ENCODE measurements at places on chromosomes 3 and 15.

GRCh38 chr15:63321462-63321861 lies 44.1 kb downstream of the APH1B start:
- no peak for DNase-seq

DNA sequence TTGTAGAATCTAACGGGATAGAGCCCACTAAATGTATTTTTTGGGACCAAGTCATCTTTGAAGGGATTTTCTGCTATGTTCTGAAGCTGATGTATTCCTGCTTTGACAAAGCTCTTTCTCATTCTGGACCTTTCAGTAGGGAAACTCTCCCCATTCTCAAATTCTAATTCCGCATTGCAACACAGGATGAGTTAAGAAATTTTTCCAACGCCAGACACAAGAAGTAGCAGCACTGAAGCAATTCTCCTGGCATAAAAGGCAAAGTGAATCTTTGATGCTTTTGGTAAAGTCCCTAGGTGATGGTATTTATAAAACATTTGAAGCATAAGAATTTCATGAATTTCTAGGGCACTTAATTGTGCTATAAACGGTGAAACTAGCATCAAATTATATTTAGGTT lies 76.8 kb downstream of the ZPLD1 start:
- no peak for DNase-seq

GRCh38 chr15:39239562-39239961 lies 341.3 kb upstream of the THBS1 start:
- no peak for DNase-seq

DNA sequence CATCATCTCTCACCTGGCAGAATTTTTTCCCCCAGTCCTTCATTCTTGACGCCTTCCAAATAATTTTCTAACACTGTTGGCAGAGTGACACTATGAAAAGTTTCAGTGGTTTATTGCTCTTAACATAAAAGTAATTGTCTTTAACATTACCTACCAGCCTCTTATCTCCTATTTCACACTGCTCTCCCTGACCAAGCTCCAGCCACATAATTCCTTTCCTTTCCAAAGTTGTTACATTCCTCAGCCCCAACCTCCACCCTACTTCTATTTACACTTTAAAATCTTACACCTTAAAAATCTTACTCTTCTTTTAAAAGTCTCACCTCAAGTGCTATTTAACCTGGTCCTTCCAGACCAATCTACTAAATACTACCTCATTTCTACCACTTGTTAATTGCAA lies 2.8 kb downstream of the DPPA4 start:
- no peak for DNase-seq

- no peak for DNase-seq
These were observed 25.2 kb downstream of the PAQR5 start for GRCh38 chr15:69323893-69324430.

- DNase-seq, result no peak
These were observed 43.4 kb downstream of the FBXO22 start for GRCh38 chr15:75947092-75947491.

DNA sequence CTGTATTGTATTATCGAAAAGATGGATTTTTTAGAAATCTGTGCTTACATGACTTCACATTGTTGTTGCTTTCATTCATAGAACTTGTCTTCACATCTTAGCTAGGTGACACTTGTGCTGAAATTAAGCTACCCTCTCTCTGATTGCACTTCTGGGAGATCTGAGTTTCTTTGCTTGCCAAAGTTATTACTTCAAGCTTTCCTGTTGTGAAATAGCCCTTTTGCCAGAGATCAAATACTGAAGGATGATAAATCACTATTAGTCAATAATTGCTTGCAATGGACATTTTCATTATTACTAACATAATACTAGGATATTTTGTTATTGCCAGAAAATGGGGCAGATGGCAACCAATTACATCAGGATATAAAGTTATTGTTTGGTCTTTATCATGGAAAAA lies 34.7 kb downstream of the PIK3CA start:
- DNase-seq, result no peak

- no peak for DNase-seq
These were observed 15.7 kb downstream of the ZNF589 start for GRCh38 chr3:48256557-48256956.

- no peak for DNase-seq
These were observed 47.7 kb upstream of the GYG1 start for GRCh38 chr3:148943506-148944205.

DNA sequence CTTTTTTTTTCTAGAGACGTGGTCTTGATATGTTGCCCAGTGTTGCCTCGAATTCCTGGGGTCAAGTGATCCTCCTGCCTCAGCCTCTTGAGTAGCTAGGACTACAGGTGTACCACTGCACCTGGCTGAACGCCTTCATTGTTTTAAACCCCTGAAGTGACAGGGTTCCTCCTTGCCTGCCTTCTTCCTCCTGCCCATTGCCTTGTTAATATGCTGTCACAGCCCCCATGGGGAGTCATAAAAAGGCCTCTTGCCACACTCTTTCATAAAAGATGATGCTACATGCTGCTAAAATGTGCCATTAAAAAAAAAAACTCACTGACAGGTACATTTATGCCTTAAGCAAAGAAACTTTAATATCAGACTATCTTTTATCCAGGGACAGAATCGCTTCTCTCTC lies 116.8 kb upstream of the SKOR1 start:
- no peak for DNase-seq

DNA sequence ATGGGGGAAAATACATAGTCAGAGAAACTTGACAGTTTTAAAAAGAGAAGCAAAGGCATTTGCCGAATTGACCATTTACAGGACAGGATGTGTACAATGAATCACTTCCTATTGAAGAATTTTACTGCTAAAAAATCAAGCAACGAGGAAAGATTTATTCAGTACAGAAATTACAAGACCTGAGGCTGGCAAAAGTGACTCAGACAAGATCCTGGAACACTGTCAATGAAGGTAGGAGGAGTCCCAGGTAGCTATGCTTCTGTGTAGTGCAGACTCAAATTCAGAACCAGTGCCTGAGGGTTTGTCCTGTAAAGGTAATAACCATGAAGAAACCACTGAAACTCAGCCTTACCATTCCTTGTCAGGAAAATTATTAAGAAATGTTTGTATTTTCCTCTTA lies 120.9 kb downstream of the ZMAT3 start:
- DNase-seq, result peak; percentile 19

DNA sequence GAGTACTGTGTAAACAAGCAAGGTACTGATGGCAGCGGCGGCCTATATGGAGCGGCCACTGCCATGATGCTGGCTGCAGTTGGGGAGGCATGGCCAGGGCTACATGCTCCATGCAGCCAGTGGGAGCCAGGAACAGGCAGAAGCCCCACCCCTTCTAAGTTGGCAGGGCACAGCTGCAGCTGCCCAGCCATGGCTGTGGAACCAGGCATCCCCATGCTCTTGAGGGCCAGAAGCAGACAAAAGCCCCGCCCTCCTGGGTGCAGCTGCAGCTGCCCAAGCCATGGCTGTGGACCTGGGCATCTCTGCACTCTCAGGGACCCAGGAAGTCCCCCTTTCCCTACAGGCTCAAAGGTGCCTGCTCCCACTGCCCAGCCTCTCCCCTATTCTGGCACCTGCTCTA lies 150.9 kb downstream of the FMN1 start:
- no peak for DNase-seq

DNA sequence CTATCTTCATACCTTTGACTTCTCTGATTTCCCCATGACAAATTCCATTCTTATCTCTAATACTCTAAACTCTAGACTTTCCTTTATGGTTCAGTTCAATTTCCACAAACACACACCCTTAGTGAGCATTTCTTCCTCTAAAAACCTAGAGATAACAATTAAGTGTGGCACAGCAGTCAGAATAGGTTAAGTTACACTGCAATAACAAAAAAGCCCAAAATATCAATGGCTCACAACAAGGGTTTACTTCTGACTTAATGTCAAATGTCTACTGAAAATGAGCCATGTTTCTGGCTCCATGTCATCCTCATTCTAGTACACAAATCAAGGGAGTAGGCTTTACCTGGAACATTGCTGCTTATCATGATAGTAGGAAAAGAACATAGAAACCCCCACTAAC lies 123.8 kb downstream of the TAFA4 start:
- no peak for DNase-seq

- no peak for DNase-seq
These were observed 74.0 kb downstream of the SRGAP3 start for GRCh38 chr3:9175421-9175820.

- DNase-seq, result no peak
These were observed 4.9 kb downstream of the HACD3 start for GRCh38 chr15:65535192-65535591.

- no peak for DNase-seq
These were observed 114.3 kb downstream of the PPM1L start for GRCh38 chr3:160870327-160870726.

DNA sequence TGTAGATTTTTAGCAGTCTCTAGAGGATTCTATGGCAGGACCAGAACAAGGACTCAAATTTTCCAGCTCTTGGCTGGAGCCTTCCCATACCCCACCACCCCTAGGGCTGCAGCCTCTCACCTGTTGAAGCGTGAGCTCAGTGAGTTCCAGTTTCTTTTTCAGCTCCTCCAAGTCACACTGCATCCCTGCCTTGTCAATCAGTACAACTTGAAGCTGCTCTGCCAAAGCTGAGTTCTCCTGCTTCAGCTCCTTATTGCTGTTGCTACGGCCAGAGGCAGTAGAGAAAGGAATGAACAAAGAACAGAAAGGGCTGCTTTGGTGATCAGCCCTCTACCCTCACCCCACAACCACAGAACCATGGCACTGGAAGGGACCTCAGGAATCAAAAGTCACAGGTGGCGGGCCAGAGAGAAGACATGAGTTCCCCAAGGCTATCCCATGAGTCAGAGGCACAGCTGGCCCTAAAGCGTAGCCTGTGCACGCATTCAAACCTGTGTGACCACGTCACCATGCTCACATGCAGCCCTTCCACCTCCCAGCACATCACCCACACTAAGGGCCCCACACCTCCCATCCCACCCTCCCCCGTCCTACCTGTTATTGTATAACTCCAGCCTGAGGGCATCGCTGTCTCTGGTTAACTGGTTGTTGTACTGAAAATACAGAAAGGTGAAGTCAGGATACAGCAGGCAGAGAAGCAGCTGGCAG lies 83.3 kb upstream of the C2CD4B start:
- DNase-seq, result no peak

DNA sequence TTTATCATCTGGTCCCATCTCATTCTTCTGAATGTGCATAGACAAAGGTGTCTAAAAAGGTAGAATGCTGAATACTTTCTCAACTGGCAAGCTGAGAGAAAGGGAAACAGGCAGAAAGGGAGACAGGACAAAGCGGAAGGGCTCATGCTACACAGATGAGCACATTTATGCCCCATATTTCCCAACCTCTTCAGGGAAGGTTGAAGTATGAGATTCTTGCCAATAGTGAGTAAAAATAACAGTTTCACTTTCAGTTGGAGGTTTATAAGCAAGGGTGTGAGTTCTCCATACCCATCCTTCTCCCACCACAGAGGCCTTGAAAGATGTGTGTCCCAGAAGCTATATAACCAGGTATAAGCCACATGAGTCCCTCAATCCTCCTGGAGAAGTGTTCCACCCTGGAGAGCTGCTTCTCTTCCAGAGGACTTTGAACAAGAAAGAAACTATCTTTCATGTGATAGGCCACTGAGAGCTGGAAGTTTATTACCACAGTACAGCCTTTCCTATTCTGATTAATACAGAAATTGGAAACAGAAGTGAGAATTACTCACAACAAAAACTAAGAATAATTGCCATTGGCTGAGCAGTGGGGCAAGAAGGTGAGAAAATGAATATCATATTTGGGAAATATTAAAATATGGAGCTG lies 709.4 kb upstream of the NR2F2 start:
- peak; percentile 1 for DNase-seq

DNA sequence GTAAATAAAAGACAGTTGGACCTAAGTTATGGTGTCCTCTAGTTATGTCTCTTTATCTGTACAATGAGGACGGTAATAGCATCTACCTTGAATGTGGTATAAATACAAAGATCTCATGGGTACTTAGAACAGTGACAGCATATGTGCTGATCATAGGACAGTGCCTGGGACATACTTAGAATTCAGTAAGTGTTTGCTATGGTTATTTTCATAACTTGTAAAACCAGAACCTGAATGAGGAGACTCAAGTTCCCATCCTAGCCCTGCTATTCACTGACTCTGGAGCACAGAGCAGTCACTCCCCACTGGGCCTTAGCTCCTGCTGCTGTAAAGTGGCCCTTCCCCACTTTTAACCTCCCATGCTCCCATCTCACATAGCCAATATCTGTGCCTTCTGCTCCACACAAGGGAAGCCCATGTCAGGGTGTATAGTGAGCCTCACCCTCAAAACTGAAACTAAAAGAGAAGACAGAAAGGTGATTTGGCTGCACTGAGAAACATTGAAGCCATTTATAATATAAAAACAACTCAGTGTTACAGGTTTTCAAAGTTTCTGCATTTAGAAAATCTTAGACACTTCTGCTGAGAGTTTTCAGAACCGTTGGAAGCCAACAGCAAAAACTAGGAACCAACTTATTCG lies 225.4 kb upstream of the UBE2E2 start:
- no peak for DNase-seq

GRCh38 chr15:81959196-81959595 lies 86.6 kb downstream of the MEX3B start:
- DNase-seq, result no peak

- no peak for DNase-seq
These were observed 34.4 kb upstream of the SLCO2A1 start for GRCh38 chr3:134064081-134064480.

- no peak for DNase-seq
These were observed 65.5 kb downstream of the MEF2A start for GRCh38 chr15:99631255-99631654.

DNA sequence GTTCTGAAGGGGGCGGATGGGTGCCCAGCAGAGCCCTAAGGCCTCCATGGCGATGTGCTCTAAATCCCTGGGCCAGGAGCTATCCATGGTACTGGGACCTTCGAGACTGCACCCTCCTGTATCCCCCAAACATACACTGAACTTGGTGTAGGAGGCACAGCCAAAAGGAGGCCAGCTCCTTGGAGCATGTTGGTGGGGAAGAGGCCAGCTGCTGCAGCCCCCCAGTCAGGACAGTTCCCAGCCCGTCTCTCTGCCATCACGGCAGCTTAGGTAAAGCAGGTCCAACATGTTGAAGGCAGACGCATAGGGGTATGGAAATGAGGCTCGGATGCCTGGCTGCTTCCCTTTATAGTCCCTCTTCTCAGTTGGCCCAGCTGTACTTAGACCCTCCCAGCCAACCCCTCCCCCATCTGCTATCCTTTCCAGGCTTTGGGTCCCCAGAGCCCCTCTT lies 1.8 kb downstream of the CAMKV start:
- no peak for DNase-seq

GRCh38 chr3:120475722-120476377 lies 25.1 kb upstream of the FSTL1 start:
- no peak for DNase-seq

GRCh38 chr3:67312155-67312554 lies 314.0 kb downstream of the KBTBD8 start:
- DNase-seq, result no peak

DNA sequence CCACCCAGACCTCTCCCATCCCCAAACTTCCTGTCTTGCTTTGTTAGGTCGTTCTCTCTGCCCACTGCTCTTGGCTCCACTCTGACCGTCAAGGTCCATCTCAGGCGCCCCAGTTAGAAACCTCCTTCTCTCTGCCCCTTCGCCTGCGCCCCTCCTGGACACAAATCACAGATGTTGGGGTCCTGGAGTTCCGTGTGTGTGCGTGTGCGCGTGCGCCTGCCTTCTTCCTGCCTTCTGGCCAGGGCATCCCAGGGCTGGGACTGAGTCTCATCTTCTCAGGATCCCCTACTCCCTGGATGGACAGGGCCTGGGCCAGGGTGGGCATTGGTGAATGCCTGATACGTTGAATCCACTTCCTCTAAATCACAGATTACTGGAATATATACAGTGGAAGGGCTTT lies 869 bp downstream of the ACSBG1 start:
- no peak for DNase-seq

All from stimulated activated CD4-positive, alpha-beta T cell treated with anti-CD3 and anti-CD28 coated beads, Interleukin-15, amount 100 ng/mL, for 48 hours (primary cell).